ENCODE measurements at places on chromosomes 1 and 21.

DNA sequence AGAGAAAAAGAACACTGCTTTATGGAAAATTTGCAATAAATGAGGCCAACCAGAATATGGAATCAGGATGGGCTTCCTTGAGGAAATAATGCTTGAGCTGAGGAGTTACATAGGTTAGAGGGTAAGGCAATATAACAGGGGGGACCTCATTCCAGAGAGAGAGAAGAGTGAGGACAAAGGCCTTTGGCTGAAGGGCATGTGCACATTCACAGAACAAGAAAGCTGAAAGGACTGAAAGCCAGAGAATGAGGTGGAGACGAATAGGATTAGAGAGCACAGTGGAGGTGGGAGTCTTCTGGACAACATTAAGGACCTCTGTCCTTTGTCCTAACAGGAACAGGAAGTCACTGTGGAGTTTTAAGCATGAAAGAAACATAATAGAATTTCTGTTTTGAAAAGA, 60.7 kb upstream of the MROH9 start:
- no peak for DNase-seq

GRCh38 chr1:79472067-79472656, 465.6 kb upstream of the ADGRL4 start:
- no peak for DNase-seq

DNA sequence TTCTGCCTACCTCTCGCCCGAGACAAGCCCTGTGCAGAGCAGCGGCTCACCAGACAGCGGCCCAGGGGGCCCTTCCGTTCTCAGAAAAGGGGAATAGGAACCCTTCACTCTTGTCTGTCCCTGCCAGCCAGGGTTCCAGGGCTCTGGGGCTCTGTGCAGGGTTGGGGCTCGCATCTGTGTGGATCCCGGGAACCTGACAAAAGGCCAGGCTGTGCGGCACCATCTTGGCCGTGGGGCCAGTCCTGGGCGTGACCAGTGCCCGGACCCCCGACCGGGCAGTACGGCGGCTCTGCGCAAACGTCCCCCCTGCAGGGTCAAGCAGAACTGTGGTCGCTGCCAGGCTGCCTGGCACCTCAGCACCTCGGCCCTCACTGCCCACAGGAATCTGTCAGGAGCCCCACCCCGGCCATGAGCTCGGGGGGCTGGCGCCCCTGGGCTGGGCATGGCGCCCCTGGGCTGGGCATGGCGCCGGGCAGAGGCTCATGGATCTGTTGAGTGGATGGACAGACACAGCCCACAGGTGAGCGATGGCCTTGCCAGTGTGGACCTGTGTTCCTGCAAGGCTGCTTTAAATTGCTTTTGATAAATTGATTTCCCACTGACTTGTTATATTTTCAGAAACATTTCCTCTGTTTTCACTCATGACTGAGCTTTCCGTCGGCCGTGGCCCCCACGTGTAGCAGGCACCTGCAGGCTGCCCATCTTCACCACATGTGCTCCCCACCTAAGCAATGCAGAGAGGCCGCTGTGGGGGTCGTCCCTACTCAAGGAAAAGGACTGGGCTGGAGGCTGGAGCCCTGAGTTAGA, 59.0 kb downstream of the SLX9 start:
- DNase-seq, result peak; percentile 74

GRCh38 chr1:172122381-172122780, 281.1 kb downstream of the DNM3 start:
- no peak for DNase-seq

DNA sequence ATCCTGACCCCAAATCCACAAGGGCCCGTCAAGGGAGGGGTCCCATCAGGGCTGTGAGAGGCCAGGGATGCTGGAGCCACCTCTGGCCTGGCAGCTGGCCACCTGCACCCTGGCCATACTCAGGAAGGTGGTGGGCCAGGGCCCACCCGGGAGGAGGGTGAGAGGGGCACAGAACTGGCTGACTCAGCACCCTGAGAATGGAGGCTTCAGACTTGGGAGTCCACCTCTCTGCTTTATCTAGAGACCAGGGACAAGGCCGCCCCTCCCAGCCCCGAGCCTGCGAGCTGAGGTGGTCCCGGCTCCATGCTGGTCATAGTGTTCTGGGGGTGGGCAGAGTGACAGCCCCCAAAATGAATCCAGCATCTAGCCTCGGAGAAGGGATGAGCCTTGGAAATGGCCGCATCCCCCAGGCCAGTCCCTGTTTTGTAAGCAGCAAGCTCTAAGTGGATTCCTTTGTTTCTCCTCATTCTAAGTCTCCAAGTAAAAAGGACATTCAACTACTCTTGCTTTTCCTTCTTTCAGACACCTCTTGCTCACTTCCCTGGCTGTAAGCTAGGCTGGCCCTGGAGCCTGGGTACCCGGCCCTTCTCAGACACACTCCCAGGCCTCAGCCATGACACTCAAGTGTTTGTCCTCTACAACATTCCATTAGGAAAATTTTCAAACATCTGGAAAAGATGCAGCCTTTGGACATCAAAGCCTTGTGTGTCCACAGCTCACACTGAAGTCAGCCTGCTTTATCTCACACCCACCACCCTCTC, 12.3 kb downstream of the WNT3A start:
- peak; percentile 63 for DNase-seq
